ENCODE measurements at places on chromosomes 1 and 21.

GRCh38 chr1:159092036-159092760 is 15.6 kb upstream of the AIM2 start:
- DNase-seq = no peak

DNA sequence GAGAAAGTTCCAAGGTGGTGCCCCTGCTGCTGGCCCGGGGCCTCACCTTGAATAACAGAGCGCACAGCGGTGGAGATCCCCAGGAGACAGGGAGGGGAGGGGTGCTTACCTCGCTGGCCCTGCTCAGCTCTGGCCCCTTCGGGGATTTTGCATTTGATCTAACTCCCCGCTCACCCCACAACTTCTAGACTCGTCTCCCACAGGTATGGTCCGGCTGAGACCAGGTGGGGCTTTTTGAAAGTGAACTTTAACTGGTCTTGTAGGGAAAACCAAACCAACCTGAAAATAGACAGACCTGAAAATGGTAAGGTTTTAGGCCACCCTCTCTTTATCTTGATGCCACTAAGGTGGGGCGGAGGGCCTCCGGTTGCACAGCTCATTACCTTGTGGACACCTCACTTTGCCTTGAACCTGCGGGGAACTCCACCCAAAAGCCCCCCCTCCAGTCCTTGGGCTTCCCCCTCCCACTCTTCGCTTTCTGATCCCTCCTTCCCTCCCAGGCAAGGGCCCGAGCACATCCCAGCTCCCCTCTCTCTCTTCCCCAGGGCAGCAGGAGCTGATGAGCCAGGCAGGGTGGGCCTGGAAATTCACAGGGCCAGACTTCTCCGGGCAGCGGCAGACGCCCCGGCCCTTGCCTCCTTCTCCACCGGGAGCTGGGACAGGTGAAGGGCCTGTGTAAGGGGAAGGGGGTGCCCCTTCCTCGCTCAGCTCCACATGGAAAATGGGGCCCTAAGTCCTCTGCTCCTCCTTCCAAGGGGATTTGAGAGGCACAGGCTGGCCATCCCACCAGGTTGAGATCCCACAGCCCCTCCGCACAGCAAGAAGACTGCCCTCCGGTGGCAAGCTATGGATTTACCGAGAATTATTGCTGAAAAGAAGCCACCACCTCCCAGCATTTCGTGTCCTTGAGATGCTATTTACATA is 16.1 kb downstream of the TNFRSF8 start:
- DNase-seq = no peak

DNA sequence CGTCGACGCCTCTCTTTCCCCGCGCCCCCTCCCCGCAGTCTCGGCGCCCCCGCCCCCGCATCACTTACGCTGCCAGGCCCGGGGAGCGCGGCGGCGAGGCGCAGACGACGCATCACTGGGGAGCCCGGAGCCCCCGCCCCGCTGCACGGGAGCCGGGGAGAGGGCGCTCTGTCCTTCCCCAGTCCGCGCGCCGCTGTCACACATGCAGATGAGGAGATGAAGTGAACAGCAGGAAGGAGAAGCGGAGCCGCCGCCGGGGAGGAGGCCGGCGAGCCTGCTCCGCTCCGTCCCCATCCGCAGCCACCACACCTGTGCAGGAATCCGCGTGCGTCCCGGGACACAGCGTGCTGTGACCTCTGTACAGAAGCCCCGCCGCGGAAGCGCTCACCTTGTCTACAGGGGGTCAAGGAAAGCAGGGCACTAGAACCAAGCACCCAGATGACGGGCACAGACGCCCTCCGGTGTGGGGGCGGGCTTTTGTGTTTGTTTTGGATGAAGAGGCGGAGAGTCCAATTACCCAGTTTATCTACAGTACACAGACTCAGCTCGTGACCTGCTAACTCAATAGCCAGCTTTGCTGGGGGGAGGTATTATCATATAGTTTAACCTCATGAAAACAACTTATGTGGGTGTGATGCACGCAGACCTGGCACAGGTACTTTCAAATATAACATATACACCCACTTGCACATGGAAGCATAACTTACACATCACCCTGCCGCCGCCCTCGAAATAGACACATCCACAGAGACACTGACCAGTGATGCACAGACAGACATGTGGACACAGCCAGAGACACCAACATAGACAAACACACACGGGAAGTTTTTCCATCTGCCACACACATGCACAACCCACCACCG is 12.4 kb downstream of the KLHDC8A start:
- no peak for DNase-seq

- DNase-seq = no peak
Observed at GRCh38 chr1:234851450-234852438, 241.8 kb upstream of the IRF2BP2 start.

GRCh38 chr1:189185097-189185496 is 1292.6 kb downstream of the BRINP3 start:
- no peak for DNase-seq

- DNase-seq = no peak
Observed at GRCh38 chr1:30749691-30750583, 7.6 kb downstream of the LAPTM5 start.

- DNase-seq = no peak
Observed at GRCh38 chr1:38336961-38337360, 290.4 kb upstream of the POU3F1 start.

DNA sequence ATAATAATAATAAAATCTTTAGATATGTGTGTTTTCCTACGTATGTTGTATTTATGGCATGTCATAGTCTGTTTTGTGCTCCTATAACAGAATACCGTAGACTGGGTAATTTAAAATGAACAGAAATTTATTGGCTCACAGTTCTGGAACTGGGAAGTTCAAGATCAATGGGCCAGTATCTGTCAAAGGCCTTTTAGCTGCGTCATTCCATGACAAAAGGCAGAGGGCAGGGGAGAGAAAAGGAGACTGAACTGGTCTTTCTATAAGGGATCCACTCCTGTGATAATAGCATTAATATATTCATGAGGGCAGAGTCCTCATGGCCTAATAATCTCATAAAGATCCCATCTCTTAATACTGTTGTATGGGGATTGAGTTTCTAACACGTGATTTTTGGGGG is 7.1 kb upstream of the SFT2D2 start:
- no peak for DNase-seq

GRCh38 chr1:219666242-219666641 is 53.3 kb upstream of the ZC3H11B start:
- DNase-seq = no peak

GRCh38 chr1:245485996-245486395 is 331.2 kb downstream of the KIF26B start:
- no peak for DNase-seq

DNA sequence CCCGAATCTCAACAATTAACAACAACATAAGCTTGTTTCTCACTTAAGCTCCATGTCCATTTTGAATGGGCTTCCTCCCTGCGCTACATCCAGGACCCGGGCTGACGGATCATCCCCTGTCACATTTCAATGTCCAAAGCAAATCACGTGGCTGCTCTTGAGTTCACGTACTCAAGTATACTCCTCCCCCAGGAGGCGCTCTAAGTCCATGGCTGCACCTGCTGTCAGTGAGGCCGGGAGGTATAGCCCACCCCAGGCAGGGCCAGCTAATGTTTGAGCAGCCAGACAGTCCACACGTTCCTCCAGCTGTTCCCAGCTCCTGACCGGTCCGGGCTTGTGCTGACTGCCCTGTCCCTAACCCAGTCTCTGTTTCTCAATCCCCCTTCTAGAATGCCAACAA is 220.8 kb downstream of the SLC35F3 start:
- peak; percentile 70 for DNase-seq

DNA sequence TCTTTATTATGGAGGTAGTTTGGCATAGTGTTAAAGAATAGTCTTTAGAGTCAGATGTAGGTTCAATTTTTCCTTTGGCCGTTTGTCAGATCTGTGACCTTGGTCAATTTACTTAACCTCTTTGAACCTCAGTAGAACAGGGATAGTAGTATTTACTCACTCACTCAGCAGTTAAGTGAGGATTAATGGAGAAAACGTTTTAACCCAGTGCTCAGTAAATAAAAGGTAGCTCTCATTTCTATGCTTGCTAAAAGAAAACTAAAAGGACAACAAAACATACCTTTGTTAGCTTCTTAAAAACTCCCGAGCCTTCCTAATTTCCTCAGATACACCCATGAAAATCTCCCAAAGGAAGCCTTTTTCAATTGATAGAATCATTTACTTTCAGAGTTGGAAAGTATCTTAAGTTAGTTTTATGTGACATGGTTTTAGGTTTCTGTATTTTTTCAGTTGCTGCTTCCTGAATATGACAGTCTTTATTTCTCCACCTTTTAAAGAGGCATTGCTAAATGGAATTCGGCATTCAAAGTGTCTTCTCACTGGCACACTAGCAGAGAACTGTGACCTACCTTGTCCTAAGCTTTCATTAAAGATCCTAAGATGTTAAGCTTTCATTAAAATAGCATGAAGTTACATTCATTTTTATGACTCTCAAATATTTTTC is 7.8 kb downstream of the ABCD3 start:
- DNase-seq = no peak

DNA sequence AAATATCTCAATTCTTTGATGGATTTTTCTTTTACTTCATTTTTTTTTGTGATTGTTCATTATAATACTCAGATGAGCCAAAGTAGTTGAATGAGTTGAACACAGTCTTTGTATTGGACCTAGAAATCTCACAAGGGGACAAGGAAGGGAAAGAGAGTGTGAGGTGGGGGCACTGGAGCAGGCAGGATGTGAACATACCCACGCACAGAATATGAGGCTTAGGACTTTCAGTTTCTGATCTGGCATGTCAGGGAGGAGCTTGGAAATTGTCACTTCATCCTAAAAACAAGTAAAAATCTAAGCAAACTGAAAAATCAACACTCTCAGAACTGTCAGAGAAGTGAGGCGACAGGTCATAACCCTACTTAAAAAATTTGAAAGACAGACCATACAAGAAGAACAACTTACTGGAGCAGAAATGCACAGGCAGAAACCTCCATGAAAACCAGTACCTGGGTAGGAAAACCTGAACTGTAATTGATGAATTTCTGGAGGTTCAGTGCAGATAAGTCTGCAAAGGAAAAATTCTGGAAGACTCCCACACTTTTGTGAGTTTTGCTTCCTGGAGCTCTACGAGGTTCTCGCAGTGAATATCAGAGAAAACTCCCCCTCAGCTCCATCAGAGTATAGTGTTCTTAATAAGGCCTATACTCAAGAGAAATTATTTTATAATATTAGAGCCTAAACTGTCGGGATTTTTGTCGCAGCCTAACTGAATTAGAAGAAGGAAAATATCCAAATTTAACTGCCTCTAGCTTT is 3.6 kb upstream of the PTGS2 start:
- DNase-seq = no peak

GRCh38 chr1:239155466-239156091 is 230.8 kb upstream of the CHRM3 start:
- no peak for DNase-seq

DNA sequence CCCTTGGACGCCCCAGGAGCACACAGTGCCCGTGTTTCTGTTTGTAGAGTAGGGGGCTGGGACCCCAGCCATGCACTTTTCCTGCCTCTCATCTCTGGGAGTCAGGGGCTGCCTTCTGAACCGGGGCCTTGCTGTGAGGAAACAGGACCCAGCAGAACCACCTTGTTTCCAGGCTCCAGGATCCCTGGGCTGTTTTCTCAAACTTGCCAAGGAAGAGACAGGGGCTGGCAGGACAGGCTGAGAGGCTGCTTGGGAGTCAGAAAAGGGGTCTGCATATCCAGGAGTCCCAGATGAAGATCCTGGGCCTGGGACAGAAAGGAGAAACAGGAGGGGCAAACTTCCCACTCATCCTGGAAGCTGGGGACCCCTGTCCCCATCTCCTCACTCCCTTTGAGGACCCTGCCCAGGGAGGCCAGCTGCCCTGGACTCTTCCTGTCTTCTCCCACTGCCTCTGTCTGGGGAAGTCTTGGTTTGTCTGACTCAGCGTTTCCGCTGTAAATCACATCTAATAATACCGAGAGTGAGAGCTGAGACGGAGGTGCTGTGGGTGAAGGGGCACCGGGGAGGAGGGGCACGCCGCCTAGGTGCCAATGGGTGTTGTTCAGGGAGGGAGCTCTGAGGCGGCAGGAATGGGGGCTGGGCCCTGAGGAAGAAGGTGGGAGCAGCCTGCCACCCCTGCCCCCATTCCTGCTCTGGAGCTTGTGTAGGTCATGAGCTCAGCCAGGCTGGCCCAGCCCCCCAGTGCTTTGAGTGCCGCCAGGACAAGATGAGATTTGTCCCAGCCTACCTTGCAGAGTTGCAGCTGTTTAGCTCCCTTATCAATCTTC is 16.7 kb downstream of the POU3F1 start:
- no peak for DNase-seq

GRCh38 chr1:41020109-41020576 is 1.4 kb downstream of the SLFNL1 start:
- no peak for DNase-seq

- DNase-seq = no peak
Observed at GRCh38 chr1:30374400-30375070, 348.9 kb downstream of the MATN1 start.

DNA sequence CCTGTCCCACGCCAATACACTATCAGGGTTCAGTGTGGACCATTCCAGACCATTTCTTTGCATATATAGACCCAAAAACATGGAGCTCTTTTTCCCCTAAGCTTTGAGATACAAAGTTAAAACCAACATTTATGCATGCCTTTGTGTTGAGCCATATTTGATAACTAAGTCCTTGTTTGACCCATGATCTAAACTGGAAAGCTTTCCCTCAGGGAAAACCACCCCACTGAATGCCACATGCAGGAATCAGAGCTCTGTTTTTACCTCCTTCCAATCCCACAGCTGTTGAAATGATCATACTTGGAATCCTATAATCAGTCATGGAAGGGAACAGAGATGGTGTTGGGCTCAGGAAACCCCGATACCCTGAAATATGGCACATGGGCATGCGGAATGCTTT is 14.8 kb upstream of the SLC45A1 start:
- no peak for DNase-seq

- DNase-seq = no peak
Observed at GRCh38 chr1:202221911-202222909, 28.6 kb downstream of the LGR6 start.

GRCh38 chr21:17823846-17824245 is 4.7 kb upstream of the C21orf91 start:
- DNase-seq = no peak

GRCh38 chr1:153612111-153612754 is 704 bp downstream of the S100A16 start:
- DNase-seq = no peak

- no peak for DNase-seq
Observed at GRCh38 chr1:1873186-1873585, 17.7 kb downstream of the GNB1 start.

DNA sequence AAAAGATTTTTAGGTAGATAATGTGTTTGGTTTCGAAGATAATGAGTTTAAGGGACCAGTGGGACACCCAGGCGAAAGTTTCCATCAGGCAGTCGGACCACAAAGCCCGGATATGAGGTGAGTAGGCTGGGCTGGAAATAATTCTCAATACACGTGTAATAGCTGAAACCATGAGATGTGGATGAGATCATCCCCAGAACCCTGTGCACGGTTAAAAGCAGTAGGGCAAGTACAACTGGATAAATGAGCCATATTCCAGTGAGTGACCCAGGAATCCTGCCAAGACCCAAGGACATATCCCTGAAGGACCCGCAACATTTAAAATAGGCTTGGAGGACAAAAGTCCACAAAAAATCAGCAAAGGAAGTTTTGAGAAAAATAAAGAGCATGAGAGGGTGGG is 21.5 kb upstream of the NHLH2 start:
- no peak for DNase-seq

- DNase-seq = no peak
Observed at GRCh38 chr1:110798691-110799256, 74.2 kb upstream of the CD53 start.
